ENCODE measurements at places on chromosomes 12 and 14. TPM values are rescaled to one million over a fixed set of nuclear protein-coding genes. Genes with fewer than 3 reads are reported as not detected.

Gene CHFR
- total RNA-seq: 25.8 TPM

DNA sequence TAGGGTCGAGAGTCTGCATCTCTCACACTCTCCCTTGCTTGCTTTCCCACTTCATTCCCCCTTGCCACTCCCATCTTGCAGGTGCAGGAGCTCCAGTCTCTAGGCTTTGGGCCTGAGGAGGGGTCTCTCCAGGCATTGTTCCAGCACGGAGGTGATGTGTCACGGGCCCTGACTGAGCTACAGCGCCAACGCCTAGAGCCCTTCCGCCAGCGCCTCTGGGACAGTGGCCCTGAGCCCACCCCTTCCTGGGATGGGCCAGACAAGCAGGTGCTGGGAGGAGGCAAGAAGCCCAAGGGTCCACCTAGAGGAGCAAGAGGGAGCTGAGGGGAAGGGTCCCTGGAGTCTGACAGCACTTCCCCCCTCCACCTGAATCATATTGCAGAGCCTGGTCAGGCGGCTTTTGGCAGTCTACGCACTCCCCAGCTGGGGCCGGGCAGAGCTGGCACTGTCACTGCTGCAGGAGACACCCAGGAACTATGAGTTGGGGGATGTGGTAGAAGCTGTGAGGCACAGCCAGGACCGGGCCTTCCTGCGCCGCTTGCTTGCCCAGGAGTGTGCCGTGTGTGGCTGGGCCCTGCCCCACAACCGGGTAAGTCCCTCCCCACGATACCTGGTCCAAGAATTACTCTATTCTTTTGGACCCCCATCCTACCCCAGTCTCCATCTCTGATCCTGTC, 4.2 kb downstream of the RNF31 start:
- H3K36me3 ChIP-seq: peaks cover 39% of the 10 kb centered on the region
- H3K4me1 ChIP-seq: peaks cover 8% of the 10 kb centered on the region
- no peak for DNase-seq
- no peak overlapping the region for H3K27ac ChIP-seq
- H3K4me3 ChIP-seq: no peak overlapping the region

GRCh38 chr14:100524233-100524932, 62.8 kb downstream of the BEGAIN start:
- no peaks in the 10 kb centered on the region for H3K27me3 ChIP-seq
- no peak overlapping the region for H3K27ac ChIP-seq
- no peak overlapping the region for H3K4me3 ChIP-seq
- no peak for DNase-seq

- H3K36me3 ChIP-seq: no peaks in the 10 kb centered on the region
- H3K27me3 ChIP-seq: no peaks in the 10 kb centered on the region
- DNase-seq: peak; percentile 59
- H3K27ac ChIP-seq: peak overlapping the region; percentile 58
- H3K4me1 ChIP-seq: peaks cover 8% of the 10 kb centered on the region
Measured at GRCh38 chr12:9064201-9064814, 51.4 kb downstream of the A2M start.

DNA sequence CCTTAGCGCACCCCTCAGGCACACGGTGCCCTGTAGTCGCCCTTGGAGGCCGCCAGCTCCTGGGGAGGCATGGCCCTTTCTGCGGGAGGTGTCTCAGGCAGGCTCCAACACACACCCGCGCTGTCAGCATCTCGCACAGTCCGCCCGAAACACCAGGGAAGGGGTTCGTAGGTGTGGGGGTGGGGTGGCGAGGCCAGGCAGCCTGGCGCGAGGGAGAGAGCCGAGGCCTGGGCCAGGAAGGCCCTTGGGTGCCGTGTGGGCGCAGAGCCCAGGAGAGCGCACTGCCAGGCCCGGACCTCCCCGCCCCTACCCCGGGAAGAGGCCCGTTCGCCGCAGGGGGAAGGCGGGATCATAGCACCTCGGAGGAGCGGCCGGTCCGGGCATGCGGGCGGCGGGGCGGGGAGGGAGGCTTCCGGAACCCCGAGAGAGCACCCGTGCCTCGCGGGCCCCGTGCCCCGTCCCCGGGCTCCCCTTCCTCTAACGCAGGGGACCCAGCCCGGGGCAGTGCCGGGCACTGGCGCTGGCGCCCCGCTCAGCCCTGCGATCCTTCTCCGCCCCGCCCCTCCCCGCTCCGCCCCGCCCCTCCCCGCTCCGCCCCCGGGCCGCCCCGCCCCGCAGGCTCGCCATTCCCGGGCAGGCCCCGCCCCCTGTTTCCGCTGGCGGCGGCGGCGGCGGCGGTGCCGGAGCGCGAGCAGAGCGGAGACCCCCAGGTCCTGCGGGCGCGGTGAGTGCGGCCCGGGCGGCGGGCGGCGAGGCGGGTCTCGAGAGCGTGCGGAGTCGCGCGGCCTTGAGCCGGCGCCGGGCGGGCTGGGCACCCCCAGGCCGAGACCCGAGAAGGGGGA, at the start of gene TSPAN9:
TSS of gene TSPAN9 (plus strand) at position 650 of the 842 bp plus-strand sequence. CDS start 123,815 bp downstream, outside the sequence.
- H3K4me3 ChIP-seq: peak within 1 kb of the TSS; percentile 75
- H3K36me3 ChIP-seq: no peaks in the 10 kb centered on the region
- H3K27me3 ChIP-seq: no peaks in the 10 kb centered on the region
- H3K4me1 ChIP-seq: peaks cover 9% of the 10 kb centered on the region

DNA sequence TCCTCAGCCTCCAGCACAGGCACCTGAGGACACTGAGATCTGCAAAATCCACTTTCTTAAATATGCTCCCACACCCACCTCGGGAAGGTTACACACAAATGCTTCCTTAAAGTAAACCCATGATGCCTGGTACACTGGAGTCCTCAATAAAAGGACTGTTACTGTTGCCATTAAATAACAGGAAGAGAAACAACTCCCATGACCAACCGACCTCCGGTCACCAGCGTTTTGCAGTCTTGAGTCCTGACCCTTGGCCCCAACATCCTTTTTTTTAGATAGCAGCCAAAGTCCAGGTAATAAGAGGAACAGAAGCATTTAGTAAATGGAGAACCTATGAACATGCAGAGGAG, 42.4 kb downstream of the ITPK1 start:
- DNase-seq: no peak
- H3K27ac ChIP-seq: no peak overlapping the region
- no peak overlapping the region for H3K4me3 ChIP-seq
- peaks cover 6% of the 10 kb centered on the region for H3K4me1 ChIP-seq
- H3K27me3 ChIP-seq: no peaks in the 10 kb centered on the region

GRCh38 chr12:67056329-67056728, 212.8 kb upstream of the CAND1 start:
- DNase-seq: peak; percentile 36
- no peaks in the 10 kb centered on the region for H3K36me3 ChIP-seq
- H3K4me3 ChIP-seq: no peak overlapping the region
- H3K27me3 ChIP-seq: no peaks in the 10 kb centered on the region
- peaks cover 40% of the 10 kb centered on the region for H3K4me1 ChIP-seq

GRCh38 chr14:36504771-36505175, 15.3 kb downstream of the NKX2-1 start:
- no peak for DNase-seq
- H3K27me3 ChIP-seq: peaks cover 90% of the 10 kb centered on the region
- H3K4me1 ChIP-seq: no peaks in the 10 kb centered on the region
- no peak overlapping the region for H3K4me3 ChIP-seq
- no peak overlapping the region for H3K27ac ChIP-seq

DNA sequence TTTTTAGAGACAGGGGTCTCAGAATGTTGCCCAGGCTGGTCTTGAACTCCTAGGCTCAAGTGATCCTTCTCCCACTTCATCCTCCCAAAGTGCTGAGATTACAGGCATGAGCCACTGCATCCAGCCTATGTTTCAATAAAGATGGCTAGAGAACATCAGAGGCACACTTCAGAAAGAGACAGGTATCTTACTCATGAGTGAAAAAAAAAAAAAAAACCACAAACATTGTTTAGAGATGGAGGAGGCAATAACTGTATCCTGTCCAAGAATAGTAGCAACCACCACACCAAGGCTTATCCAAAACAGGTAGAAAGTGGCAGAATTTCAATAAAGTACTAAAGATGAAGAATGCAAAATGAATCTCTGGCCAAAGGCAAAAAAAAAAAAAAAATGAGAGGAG, 30.3 kb downstream of the EEA1 start:
- H3K4me3 ChIP-seq: 0 out of 2 replicates have a peak overlapping the region, but pooled peaks have one; percentile 1
- peaks cover 30% of the 10 kb centered on the region for H3K4me1 ChIP-seq
- no peaks in the 10 kb centered on the region for H3K27me3 ChIP-seq
- no peaks in the 10 kb centered on the region for H3K36me3 ChIP-seq
- DNase-seq: peak; percentile 60
- H3K27ac ChIP-seq: peak overlapping the region; percentile 82

DNA sequence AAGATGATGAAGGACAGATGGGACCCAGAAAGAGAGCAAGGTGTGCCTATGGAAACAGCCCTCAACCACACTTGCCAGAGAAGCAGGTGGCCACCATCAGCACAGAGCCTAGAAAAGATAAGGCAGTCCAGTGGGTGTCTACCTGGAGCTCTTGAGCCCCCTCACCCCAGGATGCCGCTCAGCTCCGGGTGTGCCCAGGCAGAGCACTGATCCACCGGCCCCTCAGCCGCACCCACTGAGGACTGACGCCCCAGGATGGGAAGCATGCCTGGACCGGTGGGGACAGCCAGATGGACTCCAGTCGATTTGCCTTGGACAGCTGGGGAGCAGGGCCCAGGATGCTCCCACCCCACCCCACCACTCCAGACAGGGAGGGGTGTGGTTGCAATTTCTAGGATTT, 15.1 kb upstream of the ZFP36L1 start:
- no peak for DNase-seq
- no peaks in the 10 kb centered on the region for H3K4me1 ChIP-seq
- no peak overlapping the region for H3K27ac ChIP-seq
- H3K36me3 ChIP-seq: no peaks in the 10 kb centered on the region

GRCh38 chr12:105287408-105287807, 43.1 kb upstream of the C12orf75 start:
- no peak overlapping the region for H3K4me3 ChIP-seq
- DNase-seq: no peak

DNA sequence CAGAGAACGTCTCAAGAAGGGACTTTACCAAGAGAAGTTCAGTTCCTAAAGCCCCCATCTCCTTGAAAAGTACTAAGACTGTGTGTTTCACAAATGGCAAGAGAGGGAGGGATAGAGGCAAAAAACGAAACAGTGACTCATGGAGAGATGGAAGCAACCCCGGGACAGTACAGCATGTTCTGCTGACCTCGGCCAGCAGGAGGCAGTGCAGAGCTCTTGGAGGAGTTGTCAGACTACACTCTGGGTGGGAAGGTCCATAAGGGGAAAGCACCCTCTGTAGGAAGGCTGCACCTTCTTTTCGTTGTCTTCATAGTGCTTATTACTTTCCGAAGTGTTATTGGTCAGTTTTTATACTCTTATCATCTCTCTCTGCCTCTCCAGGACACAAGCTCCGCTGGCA, 525.2 kb upstream of the CCDC196 start:
- H3K27me3 ChIP-seq: peaks cover 41% of the 10 kb centered on the region
- peak; percentile 67 for DNase-seq
- no peak overlapping the region for H3K27ac ChIP-seq
- H3K4me3 ChIP-seq: no peak overlapping the region
- H3K4me1 ChIP-seq: no peaks in the 10 kb centered on the region

GRCh38 chr12:31324845-31325523, 966 bp downstream of the SINHCAF start:
- peak overlapping the region; percentile 100 for H3K4me3 ChIP-seq
- DNase-seq: peak; percentile 47
- H3K4me1 ChIP-seq: peaks cover 25% of the 10 kb centered on the region
- H3K27ac ChIP-seq: peak overlapping the region; percentile 70
- no peaks in the 10 kb centered on the region for H3K36me3 ChIP-seq
- no peaks in the 10 kb centered on the region for H3K27me3 ChIP-seq

DNA sequence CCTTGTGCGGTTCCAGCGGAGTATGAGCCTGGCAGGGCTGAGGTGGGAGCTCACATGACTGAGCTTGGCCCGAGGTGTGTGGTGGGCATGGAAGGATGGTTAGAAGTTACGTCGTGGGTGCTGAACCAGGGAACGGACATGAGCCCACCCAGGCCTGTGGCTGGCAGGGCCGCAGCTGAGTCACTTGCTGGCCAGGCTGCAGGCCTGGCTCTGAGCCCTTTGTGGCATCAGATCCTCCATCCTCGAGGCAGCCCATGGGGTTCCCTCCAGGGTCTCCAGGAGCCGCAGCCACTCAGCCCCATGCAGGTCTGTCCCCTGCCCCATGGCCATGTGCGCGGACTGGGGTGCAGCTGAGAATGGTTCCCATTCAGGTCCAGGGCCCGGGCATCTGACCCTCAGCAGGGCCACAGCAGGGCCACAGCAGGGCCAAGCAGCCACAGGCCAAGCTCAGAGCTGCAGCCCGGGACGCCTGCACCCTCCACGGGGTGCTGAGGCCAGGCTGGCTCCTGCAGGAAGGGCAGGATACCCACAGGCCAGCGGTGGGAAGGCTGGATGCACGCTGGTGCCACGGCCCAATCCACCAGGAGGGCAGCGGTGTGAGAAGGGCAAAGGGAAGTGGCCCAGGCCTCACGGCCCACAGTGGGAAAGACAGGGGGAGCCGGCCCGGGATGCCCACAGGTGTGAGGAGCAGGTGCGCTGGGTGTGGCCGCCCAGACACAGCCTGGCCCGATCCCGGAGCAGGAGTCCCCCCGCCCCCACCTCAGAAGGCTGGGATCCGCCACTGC, 26.3 kb upstream of the ULK1 start:
- peak; percentile 49 for DNase-seq
- no peak overlapping the region for H3K4me3 ChIP-seq
- H3K27me3 ChIP-seq: no peaks in the 10 kb centered on the region
- no peaks in the 10 kb centered on the region for H3K36me3 ChIP-seq
- H3K27ac ChIP-seq: no peak overlapping the region

DNA sequence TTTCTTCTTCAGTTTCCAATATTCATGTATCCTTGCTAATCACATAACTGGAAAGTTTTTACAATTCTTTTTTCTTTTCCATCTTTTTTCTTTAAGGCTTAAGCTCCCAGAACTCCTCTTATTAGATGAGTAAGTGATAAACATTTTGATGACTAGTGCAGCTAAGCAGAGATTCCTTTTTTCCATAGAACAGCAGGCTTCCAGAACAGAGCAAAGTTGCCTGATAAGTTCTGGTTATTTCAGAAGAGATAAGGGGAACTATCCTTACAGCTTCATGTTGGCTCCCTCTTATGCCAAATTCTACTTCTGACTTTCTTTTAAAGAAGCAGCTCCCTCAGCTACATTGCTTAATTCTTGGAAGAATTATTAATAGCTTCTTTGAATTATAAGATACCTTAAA, 194.7 kb upstream of the FAR2 start:
- H3K27me3 ChIP-seq: no peaks in the 10 kb centered on the region
- no peak overlapping the region for H3K4me3 ChIP-seq
- H3K4me1 ChIP-seq: peaks cover 11% of the 10 kb centered on the region
- H3K27ac ChIP-seq: no peak overlapping the region
- DNase-seq: no peak

DNA sequence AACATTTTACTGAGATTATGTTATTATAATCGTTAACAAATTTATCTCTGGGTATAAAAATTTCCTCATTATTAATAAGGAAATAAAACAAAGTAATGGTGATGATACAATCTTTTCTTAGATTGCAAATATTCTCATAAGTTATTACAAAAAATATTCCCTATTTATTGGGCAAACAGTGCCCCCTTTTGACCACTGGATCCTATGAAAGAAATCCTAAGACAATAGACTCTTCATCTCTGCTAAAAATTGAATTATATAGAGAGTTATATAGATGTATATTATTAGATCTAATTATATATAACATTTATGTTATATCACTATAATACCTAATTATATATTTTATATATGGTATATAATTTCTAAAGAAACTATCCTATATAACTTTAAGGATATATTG, 94.2 kb upstream of the FGD4 start:
- H3K27ac ChIP-seq: no peak overlapping the region
- no peaks in the 10 kb centered on the region for H3K4me1 ChIP-seq
- no peak overlapping the region for H3K4me3 ChIP-seq

Measured in PC-3 (cell line).